Stimulated activated CD4-positive, alpha-beta T cell treated with anti-CD3 and anti-CD28 coated beads, TNF-alpha, amount 100 ng/mL, for 24 hours (primary cell): ENCODE measurements at places on chromosomes 3 and 15.

DNA sequence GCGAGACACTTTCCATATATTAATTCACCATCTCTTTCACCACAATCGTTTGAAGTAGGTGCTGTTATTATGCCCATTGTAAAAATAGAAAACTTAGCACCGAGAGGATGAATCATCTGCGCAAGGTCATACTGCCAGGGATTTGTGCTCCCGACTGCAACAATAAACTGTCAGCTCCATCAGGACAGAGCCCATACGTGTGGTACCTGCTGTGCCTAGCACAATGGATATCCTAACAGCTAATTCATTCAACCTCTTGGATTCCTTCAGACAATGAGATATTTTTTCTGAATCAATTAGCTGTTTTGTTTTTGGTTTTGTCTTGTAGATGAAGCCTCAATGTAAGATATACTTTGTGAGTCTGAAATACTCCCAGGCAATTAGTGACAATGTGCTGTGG is 32.3 kb upstream of the PROK2 start:
- no peak for DNase-seq

GRCh38 chr15:62607643-62608042 is 434.9 kb upstream of the TPM1 start:
- no peak for DNase-seq

- no peak for DNase-seq
Observed at GRCh38 chr15:56440214-56440770, 24.6 kb downstream of the MNS1 start.

DNA sequence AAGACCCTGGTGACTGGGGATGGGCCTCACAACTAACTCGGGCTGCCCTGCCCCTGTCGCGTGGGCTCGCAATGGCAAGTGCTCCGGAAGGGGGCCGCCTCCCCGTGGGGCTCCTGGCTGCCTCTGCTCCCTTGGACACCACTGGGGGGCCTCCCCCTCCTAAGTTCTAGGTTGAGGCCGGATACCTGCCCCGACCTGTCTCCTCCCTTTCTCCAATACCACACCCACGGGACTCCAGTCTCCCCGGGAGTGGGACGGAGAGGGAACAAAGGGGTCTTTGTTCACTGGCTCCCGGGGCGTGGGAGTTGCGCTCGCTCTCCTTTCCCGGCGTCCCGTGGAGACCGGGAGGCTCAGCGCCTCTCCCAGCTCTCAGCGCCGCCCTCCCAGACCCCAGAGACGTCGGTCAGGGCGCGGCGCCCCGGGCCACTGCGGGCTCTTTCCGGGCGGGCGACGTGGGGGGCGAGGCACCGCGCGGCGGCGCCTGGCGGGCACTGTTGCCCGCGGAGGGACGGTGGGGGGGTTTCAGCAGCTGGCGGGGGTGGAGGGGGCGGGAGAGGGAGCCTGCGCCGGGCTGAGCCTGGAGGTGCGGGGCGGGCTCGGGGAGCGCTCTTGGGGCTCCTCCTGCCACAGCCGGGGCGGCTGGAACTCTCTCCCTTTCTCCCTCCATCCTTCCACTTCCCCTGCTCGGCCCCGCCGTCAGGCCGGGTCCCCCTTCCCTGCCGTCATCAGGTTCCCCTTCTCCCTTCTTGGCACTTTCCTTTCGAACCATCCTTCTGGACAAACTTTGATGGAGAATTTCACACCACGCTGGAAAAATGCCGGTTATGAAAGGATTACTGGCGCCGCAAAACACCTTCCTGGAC is at the start of gene KCNH8:
Gene KCNH8, plus strand, starts transcription at position 606 of the 863 bp plus-strand sequence. Its CDS starts 210 bp downstream, at position 816.
- DNase-seq, result no peak

GRCh38 chr15:48888191-48888590 is 10.3 kb downstream of the EID1 start:
- DNase-seq, result no peak

DNA sequence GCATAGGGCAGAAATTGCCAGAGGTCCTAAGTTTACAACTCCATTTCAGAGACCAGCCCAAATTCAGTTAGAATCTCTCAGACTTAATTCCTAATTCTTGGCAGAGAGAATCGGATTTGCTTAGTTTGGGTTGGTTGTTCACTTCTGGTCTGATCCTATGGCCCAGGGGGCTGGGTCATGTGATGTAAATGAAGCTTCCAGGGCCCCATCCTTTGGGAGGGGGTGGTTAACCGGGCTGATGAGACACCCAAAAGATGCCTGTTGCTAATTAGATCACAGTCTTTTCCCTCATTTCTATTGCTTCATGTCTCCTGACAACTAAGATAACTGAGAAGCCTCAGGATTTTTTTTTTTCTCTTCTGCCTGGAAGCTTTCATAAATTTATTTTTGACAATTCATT is 11.1 kb upstream of the ZNF620 start:
- no peak for DNase-seq

- DNase-seq, result no peak
Observed at GRCh38 chr15:34584330-34584668, 848 bp upstream of the GOLGA8B start.
